ENCODE measurements at places on chromosomes 1 and 21. TPM values are rescaled to one million over a fixed set of nuclear protein-coding genes. Genes with fewer than 3 reads are reported as not detected.

Gene SLC25A44
- total RNA-seq: 15.4 TPM

Gene ATP1A4
- total RNA-seq: 0.33 TPM

Gene GJA9
- not detected for total RNA-seq

GRCh38 chr1:151047925-151048644, 534 bp downstream of the C1orf56 start:
- H3K27ac ChIP-seq: peak overlapping the region; percentile 96
- H3K27me3 ChIP-seq: no peaks in the 10 kb centered on the region
- peaks cover 23% of the 10 kb centered on the region for H3K4me1 ChIP-seq
- H3K36me3 ChIP-seq: peaks cover 5% of the 10 kb centered on the region
- peak overlapping the region; percentile 98 for H3K4me3 ChIP-seq
- peak; percentile 45 for DNase-seq

GRCh38 chr1:202293569-202293968, 48.2 kb downstream of the UBE2T start:
- no peak overlapping the region for H3K27ac ChIP-seq
- H3K4me3 ChIP-seq: no peak overlapping the region
- no peak for DNase-seq
- peaks cover 9% of the 10 kb centered on the region for H3K4me1 ChIP-seq

DNA sequence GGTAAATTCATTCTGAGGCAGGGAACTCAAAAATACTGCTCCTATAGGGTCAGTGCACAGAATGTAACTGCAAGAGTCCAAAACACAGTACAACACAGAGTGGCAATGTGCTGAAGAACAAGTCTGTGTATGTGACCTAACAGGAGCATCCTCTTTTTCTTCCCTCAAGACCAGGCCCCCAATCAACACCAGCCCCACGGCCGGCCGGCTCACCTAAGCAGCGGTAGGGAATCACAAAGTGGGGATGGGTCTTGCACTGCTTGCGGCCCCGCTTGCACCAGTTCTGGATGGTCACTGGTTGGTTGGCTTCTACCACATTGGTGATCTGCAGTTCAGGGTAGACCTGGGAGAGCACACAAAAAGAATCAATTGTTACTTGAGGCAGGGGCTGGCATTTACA, 80.8 kb downstream of the APP start:
- no peaks in the 10 kb centered on the region for H3K27me3 ChIP-seq
- peaks cover 12% of the 10 kb centered on the region for H3K4me1 ChIP-seq
- H3K36me3 ChIP-seq: peaks cover 28% of the 10 kb centered on the region
- no peak overlapping the region for H3K27ac ChIP-seq
- no peak overlapping the region for H3K4me3 ChIP-seq
- DNase-seq: no peak

DNA sequence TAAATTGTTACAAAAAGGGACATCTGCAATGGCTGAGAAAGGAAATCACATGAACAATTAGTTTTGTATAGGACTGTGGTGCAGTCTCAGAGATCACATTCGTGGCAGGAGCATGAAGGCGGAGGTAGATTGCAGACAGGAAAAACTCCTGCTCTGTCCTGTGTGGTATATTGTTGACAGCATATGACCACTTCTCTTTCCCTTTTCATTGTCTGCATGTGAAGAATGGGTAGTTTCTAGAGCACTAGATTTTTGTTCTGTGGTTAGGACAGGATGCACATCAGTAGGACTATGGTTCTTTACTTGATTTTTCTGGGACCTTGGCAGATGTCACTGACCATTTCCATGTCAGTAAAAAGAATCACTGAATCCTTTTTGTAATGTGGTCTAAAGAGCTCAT, 625.9 kb upstream of the PKN2 start:
- no peak overlapping the region for H3K27ac ChIP-seq
- no peak overlapping the region for H3K4me3 ChIP-seq
- peaks cover 30% of the 10 kb centered on the region for H3K4me1 ChIP-seq
- no peaks in the 10 kb centered on the region for H3K36me3 ChIP-seq
- H3K27me3 ChIP-seq: no peaks in the 10 kb centered on the region

DNA sequence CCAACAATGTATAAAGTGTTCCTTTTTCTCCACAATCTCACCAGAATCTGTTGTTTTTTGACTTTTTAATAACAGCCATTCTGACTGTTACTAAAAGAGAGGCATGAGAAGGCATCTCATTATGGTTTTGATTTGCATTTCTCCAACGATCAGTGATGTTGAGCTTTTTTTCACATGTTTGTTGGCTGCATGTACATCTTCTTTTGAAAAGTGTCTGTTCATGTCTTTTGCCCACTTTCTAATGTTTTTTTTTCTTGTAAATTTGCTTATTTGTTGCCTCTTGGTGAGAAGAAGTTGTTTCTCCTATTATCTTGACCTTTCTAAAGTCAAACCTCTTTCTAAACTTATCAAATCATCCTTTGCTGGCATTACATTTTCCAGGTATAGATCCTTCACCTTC, 80.8 kb downstream of the ACBD6 start:
- H3K36me3 ChIP-seq: peaks cover 33% of the 10 kb centered on the region
- no peak overlapping the region for H3K4me3 ChIP-seq
- no peaks in the 10 kb centered on the region for H3K27me3 ChIP-seq
- H3K27ac ChIP-seq: no peak overlapping the region

- H3K27me3 ChIP-seq: peaks cover 85% of the 10 kb centered on the region
- H3K4me3 ChIP-seq: no peak overlapping the region
- H3K36me3 ChIP-seq: no peaks in the 10 kb centered on the region
- H3K4me1 ChIP-seq: peaks cover 9% of the 10 kb centered on the region
- no peak overlapping the region for H3K27ac ChIP-seq
Measured at GRCh38 chr1:161502641-161503393, 2.4 kb upstream of the FCGR2A start.

GRCh38 chr21:18549214-18549905, 145.8 kb upstream of the TMPRSS15 start:
- H3K4me1 ChIP-seq: peaks cover 4% of the 10 kb centered on the region
- H3K27me3 ChIP-seq: peaks cover 4% of the 10 kb centered on the region
- no peak overlapping the region for H3K27ac ChIP-seq
- no peaks in the 10 kb centered on the region for H3K36me3 ChIP-seq
- no peak overlapping the region for H3K4me3 ChIP-seq

Measured in mesothelial cell of epicardium (in vitro differentiated cells).